NCI-H1694 treated with DMSO at 0.1 percent for 48 hours (cell line): ENCODE measurements at places on chromosomes 2 and 18.

- DNase-seq = no peak
Observed at GRCh38 chr2:202589582-202589949, 45.2 kb upstream of the FAM117B start.

DNA sequence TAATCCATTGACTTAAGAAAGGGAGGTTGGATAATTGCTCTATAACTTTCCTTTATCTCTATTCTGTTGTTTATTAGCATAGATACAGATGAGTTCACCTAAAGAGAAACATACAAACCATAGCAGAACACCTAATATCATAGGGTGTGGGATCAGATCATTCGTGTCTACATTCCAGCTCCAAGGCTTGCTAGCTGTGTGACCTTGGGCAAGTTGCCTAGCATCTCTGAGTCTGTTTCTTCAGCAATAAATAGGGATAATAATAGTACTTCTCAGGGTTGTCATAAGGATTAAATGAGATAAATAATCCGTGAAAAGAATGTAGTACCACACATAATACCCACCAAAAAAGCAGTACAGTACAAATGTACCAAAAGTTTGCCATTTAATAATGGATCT, 126.2 kb downstream of the PLB1 start:
- no peak for DNase-seq

- DNase-seq = no peak
Observed at GRCh38 chr2:240333985-240334384, 101.5 kb upstream of the GPC1 start.

DNA sequence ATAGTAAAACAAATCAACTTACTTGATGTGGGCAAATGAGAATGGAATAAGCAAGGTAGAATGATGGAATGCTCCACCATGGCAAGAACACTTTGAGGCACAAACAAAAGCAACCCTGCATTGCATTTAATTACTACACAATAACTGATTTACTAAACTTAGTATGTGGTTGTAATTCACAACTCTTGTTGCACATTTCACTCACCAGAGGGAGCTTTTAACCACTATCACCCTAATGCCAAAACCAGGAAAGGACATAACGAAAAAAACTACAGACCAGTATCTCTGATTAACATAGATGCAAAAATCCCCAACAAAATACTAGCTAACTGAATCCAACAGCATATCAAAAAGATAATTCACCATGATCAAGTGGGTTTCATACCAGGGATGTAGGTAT, 659.8 kb downstream of the CPS1 start:
- peak; percentile 5 for DNase-seq

DNA sequence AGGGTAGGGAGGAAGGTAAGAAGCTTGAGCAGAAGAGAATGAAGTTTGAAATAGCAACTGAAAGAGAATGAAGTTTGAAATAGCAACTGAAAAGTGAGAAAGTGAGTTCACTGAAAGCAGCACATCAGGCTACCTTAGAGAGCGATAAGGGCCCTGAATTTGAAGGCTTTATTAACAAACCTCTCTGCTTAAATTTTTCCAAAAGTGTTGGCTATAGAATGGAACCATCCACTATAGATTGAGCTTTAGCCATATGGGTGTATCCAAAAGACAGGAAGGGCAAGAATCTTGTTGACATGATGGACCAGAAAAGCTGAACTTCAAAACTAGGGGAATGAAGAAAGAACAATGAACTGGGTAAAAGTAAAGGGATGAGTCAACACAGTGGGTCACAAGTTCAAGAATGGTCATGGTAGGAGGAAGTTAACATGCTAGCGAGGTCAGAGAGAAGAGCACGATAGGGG, 122.5 kb downstream of the ASXL3 start:
- DNase-seq = no peak

DNA sequence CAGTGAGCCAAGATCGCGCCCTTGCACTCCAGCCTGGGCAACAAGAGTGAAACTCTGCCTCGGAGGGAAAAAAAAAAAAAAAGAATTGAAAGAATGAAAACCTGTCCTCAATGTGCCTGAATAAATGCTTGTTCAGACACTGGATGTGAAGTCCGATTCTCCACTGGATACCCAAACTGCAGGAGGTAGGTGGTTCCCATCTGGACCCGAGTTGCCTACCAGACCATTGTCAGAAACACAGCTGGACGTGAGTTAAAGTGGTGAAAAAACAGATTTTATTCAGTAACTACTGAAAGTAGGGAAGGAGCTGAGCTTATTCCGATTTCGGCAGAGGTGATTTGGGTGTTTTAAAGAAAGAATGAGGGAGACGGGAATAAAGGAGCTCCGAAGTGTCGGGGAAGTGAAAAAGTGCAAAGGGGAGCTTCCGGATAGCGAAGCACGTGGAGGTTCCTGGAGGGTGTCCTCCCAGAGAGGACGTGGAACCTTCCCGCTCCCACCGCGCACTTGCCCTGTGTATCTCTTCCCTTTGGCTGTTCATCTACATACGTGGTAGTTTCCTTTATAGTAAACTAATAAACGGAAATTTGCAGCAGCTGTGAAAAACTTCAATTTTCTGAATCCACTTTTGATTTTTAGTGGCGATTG, 10.4 kb upstream of the ZDBF2 start:
- no peak for DNase-seq

DNA sequence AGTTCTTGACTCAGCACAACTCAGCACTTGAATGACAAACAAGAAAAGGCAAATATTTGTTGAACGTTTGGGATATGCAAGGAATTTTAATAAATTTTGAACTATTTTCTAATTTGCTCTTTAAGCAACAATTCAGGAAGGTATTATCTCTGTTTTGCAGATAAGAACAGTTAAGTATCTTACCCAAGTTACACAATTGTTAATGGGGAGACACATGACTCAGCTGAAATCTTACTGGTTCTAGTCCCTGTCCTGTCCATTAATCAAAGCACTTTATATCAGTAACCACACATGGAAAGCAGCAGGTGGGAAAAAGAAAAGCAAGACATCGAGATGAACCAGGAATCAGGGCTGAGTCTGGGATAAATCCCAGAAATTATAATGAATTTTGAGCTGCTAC, 493.9 kb upstream of the PIK3C3 start:
- DNase-seq = no peak

GRCh38 chr18:13218997-13219396, 437 bp downstream of the LDLRAD4 start:
- DNase-seq = no peak

- DNase-seq = no peak
Observed at GRCh38 chr2:120892967-120893667, 157.4 kb downstream of the GLI2 start.

DNA sequence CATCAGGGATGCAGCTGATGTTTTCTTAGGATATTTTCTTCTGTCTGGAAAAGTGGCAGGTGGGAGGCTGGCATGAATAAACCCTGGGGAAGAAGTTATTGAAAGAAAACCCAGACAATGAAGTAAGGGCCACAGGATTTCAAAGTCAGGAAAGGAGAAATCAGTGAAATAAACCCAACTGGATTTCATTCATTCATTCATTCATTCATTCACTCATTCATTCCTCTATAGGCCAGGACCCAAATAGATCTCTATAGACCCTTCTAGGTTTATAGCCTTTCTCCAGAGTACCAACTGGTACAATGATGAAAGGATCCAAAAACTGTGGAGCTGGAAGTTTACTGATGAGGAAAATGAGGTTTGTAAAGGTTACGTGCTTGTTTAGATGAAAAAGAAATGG, 67.3 kb upstream of the DNMT3A start:
- no peak for DNase-seq

DNA sequence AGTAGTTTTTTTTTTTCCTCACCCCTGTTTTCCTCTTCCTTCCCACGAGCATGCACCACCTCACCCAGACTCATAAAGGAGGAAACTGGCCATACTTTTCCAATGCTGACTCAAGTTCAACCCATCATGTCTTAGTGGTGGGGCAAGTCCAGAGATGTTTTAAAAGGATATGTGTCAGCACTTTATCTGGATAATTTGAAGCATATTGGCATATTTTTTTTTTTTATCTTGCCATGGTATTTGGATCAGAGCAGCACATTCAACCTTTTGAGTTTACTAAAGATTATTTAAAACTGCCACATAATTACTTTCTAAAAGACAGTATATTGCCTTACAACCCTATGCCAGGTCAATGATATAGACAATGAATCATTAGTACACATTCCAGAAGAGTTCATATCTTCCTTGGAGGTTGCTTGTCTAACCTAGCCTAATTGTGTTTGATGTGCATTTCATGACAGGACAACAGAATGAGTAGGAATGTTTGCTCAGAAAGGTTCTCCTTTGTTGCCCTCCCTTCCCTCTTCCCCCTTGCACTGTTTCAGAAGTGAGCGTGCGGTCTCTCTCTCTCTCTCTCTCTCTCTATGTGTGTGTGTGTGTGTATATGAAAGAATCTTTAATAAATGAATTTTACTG, 950.7 kb upstream of the FAM98A start:
- DNase-seq = no peak

DNA sequence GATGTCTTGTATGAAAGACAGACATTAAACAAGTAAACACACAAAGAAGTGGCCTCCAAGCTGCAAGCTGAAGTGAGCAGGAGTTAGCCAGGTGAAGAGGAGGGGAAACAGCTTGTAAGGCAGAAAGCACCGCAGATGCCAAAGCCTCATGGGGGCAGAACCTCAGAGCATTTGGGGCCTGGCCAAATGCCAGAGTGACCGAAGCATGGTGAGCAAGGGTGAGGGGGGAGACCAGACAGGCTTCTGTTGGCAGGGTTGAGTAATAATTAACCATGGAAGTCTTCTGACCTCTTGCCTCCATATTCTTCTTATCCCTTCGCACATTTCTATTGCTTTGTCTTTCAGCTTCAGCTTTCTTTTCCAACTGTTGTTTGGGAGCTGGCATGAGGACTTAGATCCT, 5.6 kb downstream of the QPCT start:
- no peak for DNase-seq

- no peak for DNase-seq
Observed at GRCh38 chr2:140185076-140185475, 1404.9 kb upstream of the NXPH2 start.

DNA sequence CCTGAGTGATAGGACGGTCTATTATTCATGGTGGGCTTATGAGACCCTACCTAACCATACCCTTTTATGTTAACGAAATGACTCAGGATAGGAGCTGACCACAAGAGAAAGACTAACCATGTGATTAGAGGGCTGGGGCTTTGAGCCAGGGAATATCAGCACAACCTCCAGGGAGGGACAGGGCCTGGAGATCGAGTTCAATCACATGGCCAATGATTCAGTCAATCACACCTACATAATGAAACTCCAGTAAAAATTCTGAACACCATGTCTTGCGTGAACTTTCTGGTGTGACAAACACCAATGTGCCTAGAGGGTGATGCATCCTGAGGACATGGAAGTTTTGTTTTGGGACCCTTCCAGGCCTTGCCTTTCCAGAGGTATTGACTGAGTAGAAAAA, 2.2 kb upstream of the TEX51 start:
- DNase-seq = no peak
